CD4-positive, alpha-beta T cell treated with Interleukin-10 for 1 hour (primary cell): ENCODE measurements at places on chromosomes 4 and X.

DNA sequence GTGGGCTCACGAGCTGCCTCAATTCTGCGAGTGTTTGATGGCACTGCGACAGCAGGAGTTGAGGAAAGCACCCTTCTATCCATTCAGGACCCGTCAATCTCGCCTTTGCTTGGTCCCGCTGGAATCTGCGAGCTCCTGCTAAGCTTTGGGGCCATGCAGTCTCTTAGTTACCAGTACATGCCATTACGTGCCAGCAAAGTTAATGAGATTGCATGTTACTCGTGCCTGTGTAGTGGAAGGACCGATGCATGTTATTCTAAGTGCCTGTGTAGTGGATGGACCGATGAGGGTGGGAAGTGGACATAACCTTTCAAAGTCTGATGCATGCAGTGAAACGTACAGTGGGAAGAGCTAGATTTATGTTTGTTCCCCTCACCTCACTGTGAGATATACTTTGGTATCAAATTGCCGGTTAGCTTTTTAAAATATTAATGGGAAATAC is 569 bp downstream of the RPS3A start:
- DNase-seq = no peak

DNA sequence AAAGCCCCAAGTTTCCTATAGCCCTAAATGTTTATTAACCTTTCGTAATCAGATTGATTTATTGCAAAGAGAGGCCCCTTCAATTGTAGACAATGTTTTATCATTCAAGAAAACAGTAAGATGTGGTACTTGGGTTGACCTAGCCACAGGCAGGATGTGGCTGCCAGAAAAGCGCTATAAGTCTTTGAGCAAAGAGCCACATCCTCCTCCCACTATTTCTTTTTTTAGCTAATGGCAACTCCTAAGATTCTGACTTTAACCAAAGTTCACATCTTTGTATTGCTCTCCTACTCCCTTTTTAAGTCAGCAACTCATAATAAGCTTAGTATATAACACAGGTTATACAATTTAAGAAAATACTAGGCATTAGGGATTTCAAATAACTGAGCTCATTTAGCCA is 70.7 kb upstream of the PPP3CA start:
- DNase-seq = peak; percentile 65

DNA sequence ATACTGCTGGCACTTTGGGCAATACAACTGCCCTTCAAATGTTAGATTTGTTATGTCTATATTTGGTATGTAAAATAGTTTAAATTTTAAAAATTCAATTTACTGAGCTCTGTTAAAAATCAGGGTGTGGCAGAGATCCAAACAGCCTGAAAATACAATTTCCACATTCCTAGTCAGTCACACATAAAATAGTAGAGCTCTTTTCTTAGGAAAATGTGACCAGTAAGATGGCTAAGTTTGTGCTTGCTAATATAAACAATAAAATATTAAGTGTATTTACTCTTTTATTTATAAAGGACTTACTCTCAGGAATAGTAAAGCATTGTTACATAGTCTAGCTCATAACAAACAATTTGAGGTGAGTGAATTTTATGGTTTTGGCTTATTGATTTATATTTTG is 200.2 kb downstream of the DKK2 start:
- DNase-seq = no peak

DNA sequence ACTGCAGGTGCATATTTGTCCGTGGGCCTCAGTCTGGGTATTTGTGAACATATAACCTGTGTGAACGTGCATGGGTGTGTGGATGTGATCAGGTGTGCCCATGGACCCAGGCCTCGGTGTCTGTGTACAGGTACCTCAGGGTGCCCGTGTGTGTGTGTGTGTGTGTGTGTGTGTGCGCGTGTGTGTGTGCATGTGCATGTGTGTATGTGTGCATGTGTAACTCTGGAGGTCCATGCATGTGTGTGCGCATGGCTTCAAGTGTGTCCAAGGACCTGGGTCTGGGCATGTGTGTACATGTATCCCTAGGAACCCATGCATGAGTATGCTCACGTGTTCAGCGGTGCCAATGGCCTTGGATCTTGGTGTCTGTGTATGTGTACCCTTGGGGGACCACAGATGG is 15.8 kb downstream of the FTSJ1 start:
- DNase-seq = no peak

- peak; percentile 60 for DNase-seq
These were observed 82.4 kb upstream of the MTM1 start for GRCh38 chrX:150486011-150486410.

DNA sequence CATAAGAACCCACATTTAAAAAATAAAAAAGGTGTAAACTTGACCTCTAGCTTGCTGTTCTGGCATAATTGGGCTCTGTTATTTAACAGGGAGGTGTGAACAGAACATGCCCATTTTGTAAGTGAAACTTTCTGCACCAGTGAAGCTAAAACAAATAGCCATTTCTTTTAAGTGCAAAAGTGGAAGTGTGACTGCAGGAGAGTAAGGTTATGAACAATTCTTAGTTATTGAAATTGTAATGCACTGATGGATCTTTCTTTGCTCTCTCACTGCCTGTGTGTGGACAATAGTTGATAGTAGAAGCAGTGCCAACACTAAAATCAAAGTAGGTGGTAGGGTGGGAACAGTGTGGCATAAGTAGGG is 12.6 kb downstream of the P2RY10 start:
- no peak for DNase-seq

GRCh38 chr4:66691101-66691500 is 854.2 kb downstream of the CENPC start:
- DNase-seq = no peak

- no peak for DNase-seq
These were observed 263.6 kb downstream of the DCTD start for GRCh38 chr4:182653596-182653995.

- DNase-seq = no peak
These were observed 26.5 kb upstream of the MRFAP1 start for GRCh38 chr4:6613676-6614651.

DNA sequence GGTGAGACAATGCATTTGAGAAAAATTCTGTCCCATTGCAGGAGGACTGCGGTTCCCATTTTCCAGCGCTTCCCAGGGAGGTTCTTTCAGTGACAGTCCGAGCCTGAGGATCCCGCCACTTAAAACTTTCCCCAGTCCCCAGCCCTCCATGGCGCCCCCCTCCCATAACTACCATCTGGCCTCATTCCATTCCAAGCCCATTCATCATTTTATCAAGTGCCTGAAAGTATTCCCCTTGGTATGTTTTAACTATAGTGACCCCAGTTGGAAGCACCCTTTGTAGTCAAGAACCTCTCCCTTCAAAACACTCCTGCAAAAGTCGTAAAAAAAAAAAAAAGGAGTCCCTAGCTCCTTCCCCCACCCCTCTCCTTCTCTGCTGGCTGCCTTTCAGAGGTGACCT is 1.2 kb downstream of the RASL11B start:
- no peak for DNase-seq
